Fibroblast of skin of abdomen (primary cell): ENCODE measurements at places on chromosomes 12 and 14.

DNA sequence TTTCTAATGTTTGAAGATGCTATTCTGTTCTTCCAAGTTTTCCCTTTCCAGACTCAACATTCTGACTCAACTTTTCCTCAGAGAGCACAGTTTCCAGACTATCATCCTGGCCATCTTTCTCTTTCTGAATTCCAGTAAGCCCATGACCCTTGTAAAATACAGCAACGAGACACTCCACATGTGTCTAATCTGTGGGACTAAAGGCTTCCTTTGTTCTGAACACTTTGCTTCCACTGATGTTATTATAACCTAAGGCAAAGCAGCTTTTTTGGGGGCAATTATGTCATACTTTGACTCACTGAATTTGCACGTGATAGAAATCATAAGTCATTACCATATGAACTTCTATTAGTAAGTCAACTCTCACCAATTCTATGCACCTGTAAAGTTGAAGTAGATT, 6.3 kb upstream of the ART4 start:
- DNase-seq = peak; percentile 33

GRCh38 chr12:107523775-107524535, 161.6 kb upstream of the PWP1 start:
- no peak for DNase-seq

DNA sequence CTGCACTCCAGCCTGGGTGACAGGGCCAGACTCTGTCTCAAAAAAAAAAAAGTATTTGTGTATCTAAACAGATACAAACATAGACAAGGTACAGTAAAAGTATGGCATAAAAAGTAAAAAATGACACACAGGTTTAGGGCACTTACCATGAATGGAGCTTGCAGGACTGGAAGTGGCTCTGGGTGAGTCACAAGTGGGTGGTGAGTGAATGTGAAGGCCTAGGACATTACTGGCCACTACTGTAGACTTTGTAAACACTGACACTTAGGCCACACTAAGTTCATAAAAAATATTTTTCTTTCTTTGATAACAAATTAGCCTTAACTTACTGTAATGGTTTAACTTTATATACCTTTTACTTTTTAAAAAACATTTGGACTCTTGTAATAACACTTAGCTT, 38.0 kb upstream of the EIF5 start:
- DNase-seq = peak; percentile 6

DNA sequence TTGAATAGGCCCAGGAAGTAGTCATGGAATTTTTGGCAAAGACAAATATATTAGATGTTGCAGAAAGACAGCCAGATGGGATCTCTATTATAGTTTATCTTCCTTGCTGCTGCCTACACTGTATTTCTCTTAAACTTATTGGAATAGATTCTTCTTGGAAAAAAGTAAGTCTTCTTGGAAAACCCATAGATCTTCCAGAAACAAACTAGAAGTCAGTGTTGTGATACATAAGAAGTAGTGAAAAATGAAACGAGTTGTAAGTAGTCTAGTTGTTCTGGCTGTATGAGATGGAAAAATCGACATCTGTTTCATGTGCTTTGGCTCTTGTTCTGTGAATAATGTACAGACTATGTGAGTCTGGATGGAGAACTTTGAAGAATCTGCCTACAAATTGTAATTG, 29.0 kb downstream of the GLIPR1L2 start:
- no peak for DNase-seq

- DNase-seq = no peak
Measured at GRCh38 chr12:105292705-105293104, 37.8 kb upstream of the C12orf75 start.

DNA sequence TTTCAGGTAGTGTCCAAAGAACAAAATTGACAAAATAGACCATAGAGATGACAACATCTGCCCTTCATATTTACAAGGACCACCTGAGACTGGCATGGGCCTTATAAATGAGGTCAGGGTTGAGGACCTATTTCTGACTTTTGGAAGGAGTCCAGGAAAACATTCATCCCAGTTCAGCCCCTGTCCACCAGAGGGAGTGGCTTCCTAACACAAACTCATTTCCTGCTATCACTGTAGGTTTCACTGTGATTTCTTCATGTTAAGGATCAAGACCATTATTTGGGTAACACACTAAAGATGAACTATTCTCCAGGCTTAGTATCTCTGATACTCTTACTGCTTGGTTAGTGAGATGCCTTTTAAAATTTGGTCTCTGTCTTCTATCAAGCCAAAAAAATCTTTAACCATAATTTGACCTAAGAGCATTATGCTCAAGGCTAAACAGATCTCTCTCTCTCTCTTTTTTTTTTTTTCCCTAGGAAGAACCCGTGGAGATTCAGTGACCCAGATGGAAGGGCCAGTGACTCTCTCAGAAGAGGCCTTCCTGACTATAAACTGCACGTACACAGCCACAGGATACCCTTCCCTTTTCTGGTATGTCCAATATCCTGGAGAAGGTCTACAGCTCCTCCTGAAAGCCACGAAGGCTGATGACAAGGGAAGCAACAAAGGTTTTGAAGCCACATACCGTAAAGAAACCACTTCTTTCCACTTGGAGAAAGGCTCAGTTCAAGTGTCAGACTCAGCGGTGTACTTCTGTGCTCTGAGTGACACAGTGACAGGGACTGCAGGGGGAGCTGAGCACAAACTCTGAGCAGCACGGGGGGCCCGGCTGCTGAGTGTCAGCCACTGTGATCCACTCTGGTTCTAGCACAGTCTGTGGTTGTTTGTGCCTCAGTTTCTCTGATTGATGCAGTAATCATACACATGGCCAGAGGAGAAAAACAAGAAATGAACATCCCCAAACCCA, 267.6 kb upstream of the OR4E1 start:
- no peak for DNase-seq

DNA sequence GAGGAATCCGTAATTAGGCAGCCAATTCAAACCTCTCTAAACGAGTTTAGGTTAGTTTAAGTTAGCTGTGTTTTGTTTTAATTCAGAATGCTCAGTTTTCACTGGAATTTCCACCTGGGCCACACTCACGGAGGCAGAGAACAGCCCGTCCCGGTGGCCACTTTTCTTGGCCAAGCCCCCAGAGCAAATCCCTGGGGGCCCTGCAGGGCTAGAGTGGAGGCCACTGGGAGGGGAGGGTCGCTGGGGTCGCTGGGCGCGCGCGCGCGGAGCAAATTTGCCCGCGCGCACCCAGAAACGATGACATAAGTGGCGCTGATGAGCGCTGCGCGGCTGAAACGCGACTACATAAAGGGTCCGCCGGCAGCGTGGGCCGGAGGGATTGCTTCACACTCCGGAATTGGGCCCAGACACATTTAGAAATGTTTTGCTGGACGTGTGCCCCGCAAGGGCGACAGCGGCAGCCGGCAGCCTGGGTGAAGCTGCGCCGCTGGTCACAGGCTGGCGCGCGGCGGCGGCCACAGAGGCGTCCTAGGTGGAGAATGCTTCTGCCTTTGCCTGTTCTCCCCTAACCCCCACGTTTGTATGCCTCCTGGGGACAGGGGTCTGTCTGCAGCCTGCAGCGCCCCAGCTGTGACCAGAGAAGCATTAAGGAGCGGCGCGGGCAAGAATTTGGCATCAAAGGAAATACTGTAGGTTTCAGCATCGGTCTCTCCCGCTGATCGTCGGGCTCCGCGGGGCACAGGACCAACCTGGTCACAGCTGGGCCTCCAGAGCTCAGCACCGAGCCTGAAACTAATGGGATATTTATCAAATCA, 37.9 kb upstream of the TBX5 start:
- DNase-seq = no peak

- DNase-seq = no peak
Measured at GRCh38 chr12:80484746-80485145, 40.7 kb downstream of the PTPRQ start.

DNA sequence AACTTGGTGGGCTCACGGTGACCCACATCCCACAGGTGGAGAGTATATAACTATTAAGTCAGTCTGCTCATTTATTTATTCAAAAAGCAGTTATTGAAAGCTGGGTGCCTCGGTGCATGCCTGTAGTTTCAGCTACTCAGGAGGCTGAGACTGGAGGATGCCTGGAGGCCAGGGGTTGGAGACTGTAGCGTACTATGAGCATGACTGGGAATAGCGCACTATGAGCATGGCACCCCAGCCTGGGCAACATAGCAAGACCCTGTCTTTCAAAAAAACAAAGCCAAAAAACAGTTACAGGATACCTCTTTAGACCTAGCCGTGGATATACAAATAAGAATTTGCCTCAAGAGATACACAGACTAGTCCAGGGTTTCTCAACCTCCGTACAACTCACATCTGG, 139.8 kb downstream of the ZFP36L1 start:
- DNase-seq = no peak

DNA sequence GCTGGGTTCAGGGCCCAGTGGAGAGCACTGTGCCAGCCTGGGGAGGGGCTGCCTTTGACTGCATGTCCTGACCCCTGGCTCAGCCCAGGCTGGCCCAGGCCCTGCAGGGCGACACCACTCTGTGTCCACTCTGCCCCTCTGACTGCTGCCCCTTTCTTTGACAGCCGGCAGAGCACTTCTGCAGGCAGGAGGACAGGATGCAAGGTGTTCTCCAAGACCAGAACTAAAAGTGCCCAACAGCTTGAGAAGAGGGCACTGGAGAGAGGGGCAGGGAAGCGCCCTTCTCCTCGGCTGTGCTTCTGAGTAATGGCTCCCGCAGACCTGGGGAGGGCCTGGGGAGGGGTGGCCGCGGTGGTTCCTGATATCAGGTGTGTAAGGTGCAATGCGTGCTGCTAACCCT, 72.7 kb downstream of the WDR20 start:
- no peak for DNase-seq

- peak; percentile 58 for DNase-seq
Measured at GRCh38 chr12:74021937-74022336, 515.7 kb upstream of the ATXN7L3B start.

DNA sequence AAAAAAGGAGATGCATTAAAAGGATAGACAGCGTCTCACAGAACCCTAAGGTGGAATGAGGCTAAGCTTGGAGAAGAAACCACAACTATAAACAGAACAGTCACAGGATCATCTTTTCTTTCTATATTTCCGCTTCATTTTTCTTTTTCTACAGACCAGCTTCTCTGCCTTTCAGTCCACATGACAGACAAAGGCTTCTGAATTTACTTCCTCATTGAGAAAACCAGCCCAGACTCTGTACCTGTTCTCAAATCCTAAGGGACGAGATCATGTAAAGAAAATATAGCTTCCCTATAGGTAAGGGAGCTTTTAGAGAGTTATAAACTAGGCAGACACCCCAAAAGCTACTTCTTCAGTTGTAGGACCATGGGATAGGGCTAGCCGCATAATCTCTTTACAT, 17.4 kb downstream of the SGPP1 start:
- no peak for DNase-seq

DNA sequence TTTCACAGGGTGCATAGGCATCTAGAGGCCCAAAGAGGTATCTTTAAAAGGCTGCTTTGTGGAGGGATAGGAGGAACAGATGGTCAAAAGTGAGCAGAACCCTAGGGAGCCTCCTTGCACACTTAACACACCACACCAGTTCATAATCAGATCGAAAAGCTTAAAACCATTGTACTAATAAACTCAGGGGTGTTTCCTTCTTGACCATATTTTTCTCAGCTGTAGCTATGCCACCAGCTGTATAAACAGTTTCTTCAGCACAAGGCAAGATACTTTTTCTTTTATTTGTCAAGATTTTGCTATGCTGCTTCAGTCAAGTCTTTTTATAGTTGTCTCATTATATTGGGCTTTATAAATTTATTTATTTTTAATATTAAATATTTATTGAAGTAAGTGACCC, 88.7 kb downstream of the RIC8B start:
- DNase-seq = no peak

DNA sequence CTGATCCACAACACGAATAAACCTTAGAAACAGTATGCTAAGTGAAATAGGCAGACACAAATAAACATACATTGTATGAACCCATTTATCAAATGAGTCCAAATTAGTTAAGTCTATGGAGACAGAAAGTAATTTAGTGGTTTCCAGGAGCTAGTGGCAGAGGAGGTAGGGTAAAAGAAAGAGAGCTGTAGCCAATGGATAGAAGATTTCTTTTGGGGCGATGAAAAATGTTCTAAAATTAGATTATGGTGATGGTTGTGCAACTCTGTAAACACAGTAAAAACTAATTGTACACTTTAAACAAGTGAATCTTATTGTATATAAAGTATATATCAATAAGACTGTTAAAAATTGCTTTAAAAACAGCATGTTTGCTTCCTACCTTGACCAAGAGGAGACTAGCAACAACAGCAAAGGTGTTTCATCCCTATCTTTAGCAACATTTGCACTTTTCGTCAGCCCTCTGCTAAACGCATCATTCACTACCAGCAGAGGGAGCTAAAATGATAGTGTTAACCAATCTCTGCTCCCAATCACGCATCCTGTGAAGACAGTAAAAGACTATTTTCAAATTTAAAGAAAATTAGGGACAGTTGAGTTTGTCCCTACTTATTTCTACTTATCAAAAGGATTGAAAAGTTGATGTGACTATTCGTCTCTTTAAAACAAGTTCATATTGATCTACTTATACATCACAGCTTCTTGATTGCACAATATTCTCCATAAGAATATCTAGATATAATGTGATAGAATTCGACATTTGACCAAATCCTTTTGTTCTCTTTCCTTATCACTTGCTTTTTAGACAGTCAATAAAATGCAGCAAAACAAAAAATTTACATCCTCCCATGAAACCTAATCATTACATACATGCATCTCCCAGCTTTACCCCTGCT, 24.0 kb upstream of the LGR5 start:
- DNase-seq = peak; percentile 47
